ENCODE measurements at places on chromosomes 1 and 21. TPM values are rescaled to one million over a fixed set of nuclear protein-coding genes. Genes with fewer than 3 reads are reported as not detected.

KCNH1 gene
- not detected for total RNA-seq

BATF3 gene
- total RNA-seq = 2.8 TPM

CIART gene
- 8.9 TPM for total RNA-seq

SLC45A3 gene
- 2.6 TPM for total RNA-seq

LAMB3 gene
- total RNA-seq = 49.8 TPM

UTS2 gene
- not detected for total RNA-seq

NAV1 gene
- 53.5 TPM for total RNA-seq

EDN2 gene
- not detected for total RNA-seq

HAO2 gene
- not detected for total RNA-seq

HRNR gene
- not detected for total RNA-seq

PLA2G2D gene
- not detected for total RNA-seq

REG4 gene
- not detected for total RNA-seq

MPL gene
- not detected for total RNA-seq

INTS3 gene
- total RNA-seq = 26.2 TPM

SPATA6 gene
- 8.0 TPM for total RNA-seq

S100A3 gene
- 13.3 TPM for total RNA-seq

SF3B4 gene
- total RNA-seq = 14.7 TPM

FAM131C gene
- total RNA-seq = 0.53 TPM

ATP1A2 gene
- under 0.01 TPM for total RNA-seq

RHD gene
- total RNA-seq = not detected

DNAJC28 gene
- 1.8 TPM for total RNA-seq

KMO gene
- 0.06 TPM for total RNA-seq

BTBD8 gene
- total RNA-seq = 4.0 TPM

PGLYRP4 gene
- total RNA-seq = not detected

FGR gene
- not detected for total RNA-seq
